ENCODE measurements at places on chromosomes 16 and 17.

DNA sequence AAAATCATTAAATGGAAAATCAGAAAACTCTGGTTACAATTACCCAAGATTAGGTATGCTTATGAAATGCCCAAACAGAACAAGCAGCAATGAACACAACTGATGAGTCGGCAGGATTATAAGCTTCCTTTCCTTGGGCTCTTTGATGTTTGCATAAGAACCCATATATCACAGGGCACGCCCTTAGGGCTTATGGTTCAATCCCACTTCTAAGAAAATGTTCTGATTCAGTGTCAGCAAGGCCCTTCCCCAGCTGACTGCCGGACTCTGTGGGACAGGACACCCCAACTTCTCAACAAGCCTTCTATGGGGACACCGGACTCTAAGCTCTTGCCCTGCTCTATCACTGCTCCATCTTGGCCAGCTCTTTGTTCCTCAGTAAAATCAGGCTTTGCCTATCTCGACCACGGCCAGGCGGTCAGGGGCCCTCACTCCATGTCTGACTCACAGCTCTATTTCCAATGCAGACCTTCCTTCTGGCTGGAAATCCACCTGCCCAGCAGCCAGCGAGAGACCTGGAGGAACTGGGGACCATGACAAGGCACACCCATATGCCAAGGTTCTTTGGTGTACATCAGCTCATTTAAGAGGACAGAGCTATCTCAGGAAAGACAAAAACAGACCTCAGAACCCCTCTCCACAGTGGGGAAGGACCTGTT lies 26.8 kb downstream of the LITAFD start:
- DNase-seq, result no peak

- DNase-seq, result no peak
Observed at GRCh38 chr16:57876210-57876609, 73.9 kb upstream of the KIFC3 start.

GRCh38 chr16:11587643-11588247 lies 1.0 kb upstream of the LITAF start:
- no peak for DNase-seq

- no peak for DNase-seq
Observed at GRCh38 chr17:76736349-76737081, 616 bp downstream of the SRSF2 start.

GRCh38 chr16:1180549-1181403 lies 27.9 kb downstream of the CACNA1H start:
- no peak for DNase-seq

DNA sequence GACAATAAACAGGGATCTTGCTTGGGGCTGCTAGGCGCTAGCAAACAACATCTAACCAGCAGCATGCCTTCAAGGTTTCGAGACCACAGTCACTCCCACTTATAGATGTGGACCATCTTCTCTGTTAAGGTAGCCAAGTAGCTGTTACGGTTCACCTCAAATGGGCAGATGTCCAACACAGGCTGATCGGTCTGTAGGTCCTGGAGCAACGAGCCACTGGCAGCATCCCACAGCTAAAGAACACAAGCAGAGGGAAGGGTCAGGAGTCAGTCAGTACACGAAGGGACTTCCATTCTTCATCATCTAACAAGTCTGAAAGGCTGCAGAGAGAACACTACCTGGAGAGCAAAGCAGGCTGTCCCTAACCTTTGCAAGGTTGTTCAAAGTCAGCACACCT lies 16.9 kb upstream of the GLG1 start:
- no peak for DNase-seq

- no peak for DNase-seq
Observed at GRCh38 chr17:8138374-8138671, 13.9 kb downstream of the PER1 start.

- no peak for DNase-seq
Observed at GRCh38 chr16:88799569-88800276, 3.9 kb upstream of the CDT1 start.

- no peak for DNase-seq
Observed at GRCh38 chr17:33371377-33371776, 78.3 kb upstream of the ASIC2 start.

DNA sequence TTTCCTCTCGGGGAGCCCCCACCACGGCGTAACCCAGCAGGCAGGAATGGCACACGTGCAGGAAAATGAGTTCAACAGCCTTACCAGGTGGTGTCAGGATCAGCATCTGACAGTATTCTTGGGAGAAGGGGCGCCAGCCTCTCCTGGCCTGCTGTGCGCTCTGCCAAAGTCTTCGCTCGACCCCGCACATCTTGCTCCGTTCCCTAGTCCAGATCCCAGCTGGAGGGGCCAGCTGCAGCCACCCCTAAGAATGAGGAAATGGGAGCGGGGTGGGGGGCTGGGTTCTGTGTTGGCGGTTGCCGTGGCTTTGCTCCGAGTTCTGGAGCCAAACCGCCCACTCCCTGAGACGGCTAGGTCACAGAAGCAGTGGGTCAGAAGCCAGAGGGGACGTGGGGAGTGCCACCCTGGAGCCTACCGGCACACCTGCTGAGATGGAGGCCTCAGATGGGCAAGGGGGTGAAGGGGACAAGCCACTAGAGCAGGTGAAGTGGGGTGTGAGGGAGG lies at the start of gene CHCT1:
CHCT1 (plus strand) TSS at position 328 of the 504 bp plus-strand sequence; CDS start at position 432, 104 bp downstream.
- DNase-seq, result no peak

DNA sequence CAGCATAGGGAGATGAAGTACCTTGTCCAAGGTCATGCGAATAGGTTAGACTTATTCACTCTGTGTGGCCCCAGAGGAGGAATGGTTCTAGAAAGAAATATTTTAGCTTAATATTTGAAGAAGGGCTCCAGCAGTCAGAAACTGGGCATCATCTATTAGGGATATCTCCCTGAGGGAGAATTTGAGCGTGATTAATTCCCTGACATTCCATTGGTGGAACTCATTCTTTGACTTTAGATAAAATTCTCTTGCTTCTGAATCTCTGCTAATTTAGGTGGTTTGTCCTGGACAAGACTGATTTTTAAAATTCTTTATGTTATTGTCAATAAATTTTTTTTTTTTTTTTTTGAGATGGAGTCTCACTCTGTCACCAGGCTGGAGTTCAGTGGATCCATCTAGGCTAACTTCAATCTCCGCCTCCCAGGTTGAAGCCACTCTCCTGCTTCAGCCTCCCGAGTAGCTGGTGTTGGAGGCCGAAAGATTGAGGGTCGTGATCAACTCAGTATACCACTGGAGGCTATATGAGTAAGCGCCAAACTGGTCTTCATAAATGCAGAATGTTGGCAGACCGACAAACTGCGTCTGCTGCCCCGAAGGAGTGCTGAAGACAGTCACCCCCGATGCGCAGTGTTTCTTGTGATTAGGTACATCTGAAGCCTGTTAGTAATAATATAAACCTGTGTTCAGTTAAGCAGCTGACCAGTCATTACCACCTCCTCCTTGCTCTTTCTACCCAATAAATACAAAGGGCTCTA lies 267.9 kb upstream of the HSBP1 start:
- DNase-seq, result no peak

DNA sequence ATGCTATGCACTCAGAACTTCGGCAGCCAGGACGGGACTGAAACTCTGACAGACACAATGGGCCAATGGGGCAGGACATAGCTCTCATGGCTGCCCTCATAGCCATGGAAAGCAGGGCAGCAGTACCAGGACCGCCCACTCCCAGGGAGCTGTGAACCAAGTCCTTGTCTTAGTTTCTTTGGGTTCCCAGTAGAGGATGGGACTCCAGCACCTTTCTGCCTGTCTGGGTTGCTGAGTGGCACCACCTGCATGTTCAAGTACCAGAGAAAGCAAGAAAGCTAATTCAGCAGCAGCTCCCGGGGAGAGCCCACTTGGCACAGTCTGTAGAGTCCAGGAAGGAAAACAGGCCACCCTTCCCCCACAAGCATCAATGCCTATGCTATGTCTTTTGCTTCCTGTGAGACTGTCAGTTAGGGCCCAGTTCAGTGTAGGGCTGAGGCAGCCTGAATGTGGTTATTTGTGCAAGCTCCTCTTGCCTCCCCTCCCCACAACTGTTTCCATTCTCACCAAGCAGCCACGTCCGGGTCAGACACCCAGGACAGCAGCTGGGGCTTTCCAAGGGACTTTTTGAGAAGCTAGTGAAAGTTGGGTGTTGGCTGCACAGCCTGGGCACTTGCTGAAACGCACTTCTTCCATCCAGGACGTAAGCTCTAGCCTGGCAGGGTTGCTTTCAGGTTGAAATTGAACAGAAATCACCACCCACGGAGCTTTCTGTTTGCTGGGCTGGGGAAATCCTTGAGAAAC lies 7.8 kb downstream of the SUPT4H1 start:
- DNase-seq, result no peak

GRCh38 chr17:225551-225950 lies 44.1 kb upstream of the DOC2B start:
- no peak for DNase-seq

GRCh38 chr17:28968914-28969295 lies 17.6 kb upstream of the PHF12 start:
- no peak for DNase-seq

DNA sequence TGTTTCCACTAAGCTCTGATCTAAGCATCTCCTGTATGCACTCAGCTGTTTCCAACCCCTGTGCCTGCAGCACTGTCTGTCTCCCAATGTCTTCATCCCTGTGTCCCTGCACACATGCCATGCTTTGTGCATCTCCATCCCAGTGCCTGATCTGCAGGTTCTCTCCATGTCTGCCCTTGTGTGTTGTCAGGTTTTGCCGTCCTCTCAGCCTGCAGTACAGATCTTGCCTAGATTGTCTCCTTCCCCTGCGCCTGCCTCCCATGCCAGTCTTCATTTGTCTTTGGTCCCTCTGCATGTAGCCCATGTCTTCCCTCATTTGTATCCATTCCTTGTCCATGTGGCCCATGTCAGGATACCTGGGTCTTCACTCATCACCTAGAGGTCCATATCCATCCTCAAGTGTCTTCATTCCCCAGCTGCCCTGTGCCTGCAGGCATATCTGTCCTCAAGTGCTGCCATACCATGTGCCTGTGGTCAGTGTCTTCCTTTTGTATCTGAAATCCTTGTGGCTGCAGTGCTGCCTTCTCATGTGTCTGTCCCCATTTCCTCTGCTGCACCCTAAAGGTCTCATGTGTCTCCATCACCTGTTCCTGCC lies 71.5 kb downstream of the TNFRSF13B start:
- DNase-seq, result no peak

DNA sequence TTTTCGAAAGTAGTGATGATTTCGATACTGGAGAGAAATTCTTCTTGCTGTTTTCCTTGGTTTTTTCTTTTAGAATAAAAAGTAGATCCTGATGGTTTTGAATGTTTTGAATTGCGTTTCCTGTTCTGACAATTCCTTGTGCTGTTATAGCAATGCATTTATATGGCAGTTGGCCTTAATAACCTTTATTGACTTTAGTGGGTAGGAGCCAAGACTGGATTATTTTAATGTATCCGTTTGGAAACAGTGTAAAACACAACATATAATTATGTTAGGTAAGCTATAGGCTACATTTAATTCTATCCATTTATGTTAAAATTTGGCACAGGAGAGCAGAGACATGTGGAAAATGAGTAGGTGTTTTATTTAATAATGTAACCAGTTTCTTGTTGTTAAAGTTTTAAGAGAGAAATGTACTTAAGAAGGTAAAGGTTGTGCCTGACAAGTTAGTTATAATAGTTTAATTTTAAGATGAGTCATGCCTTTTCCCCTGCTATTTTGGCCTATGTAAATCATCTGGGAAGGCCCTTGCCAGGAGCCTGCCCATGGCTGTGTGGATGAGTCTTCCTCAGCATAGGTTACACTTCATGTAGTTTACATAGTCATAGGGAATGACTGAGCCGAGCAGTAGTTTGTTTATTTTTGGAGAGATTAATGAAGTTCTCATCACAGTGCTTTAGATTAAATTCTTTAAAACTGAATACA lies 189.9 kb downstream of the FTO start:
- no peak for DNase-seq

- DNase-seq, result no peak
Observed at GRCh38 chr16:71707199-71707598, 17.3 kb downstream of the PHLPP2 start.

DNA sequence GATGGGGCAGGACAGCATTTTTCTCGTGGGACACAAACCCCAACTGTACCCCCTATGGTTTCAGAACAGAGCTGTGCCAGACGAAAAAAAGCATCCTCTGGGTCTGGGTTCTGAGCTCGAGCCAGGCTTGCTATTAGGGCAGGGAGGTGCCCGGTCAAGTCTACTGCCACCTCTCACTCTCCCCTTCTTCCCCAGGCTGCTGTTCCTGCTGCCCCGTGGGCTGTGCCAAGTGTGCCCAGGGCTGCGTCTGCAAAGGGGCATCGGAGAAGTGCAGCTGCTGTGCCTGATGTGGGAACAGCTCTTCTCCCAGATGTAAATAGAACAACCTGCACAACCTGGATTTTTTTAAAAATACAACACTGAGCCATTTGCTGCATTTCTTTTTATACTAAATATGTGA lies 1.1 kb downstream of the MT1E start:
- DNase-seq, result no peak

DNA sequence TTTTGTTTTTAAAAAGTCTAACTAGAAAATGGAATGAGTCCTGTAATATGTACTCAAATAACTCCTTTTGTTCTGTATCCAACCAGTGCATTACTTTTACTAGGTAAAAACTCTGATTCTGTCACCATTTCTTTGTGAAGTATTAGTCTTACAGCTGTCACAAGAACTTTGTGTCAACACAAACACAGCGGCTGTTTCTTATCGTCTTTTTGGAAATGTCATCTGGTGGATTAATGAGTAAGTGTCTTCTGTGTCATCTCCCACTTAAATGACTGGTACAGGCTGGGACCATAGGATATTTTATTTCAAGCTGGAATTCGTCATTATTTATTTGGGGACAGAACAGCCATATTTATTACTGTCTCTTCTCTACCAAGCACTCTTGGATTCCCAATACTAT lies 19.1 kb upstream of the ALDH3A2 start:
- DNase-seq, result no peak

- no peak for DNase-seq
Observed at GRCh38 chr17:4945944-4946280, 2.4 kb downstream of the PFN1 start.

DNA sequence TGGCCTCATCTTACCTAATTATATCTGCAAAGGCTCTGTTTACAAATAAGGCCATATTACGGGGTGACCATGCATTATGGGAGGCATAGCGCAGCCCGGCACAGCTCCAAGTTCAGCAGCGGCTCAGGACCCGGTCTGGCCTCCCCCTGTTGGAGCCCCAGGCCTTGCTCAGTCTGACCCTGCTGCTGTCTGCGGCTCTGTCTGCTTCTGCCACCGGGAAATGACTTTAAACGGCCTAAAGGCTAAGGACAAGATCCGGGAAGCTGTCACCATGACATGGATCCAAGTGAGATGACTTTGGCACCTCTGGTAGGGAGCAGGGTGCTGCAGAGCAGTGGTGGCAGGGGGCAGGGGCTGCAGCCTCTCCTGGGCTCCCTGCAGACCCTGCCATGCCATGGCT lies 140.6 kb upstream of the GSE1 start:
- DNase-seq, result no peak

- no peak for DNase-seq
Observed at GRCh38 chr17:55284944-55285339, 20.2 kb downstream of the HLF start.

GRCh38 chr16:77383606-77384187 lies 51.1 kb downstream of the ADAMTS18 start:
- no peak for DNase-seq

GRCh38 chr17:66920950-66921349 lies 43.6 kb upstream of the CACNG4 start:
- DNase-seq, result no peak

GRCh38 chr17:35641032-35641431 lies 53.9 kb downstream of the AP2B1 start:
- no peak for DNase-seq

- DNase-seq, result no peak
Observed at GRCh38 chr17:33523577-33523981, 230.5 kb upstream of the ASIC2 start.

GRCh38 chr17:45011767-45012166 lies 39.7 kb downstream of the DCAKD start:
- no peak for DNase-seq

GRCh38 chr17:59643159-59644140 lies 23.8 kb downstream of the CLTC start:
- no peak for DNase-seq
